ENCODE measurements at places on chromosomes 7 and 10.

DNA sequence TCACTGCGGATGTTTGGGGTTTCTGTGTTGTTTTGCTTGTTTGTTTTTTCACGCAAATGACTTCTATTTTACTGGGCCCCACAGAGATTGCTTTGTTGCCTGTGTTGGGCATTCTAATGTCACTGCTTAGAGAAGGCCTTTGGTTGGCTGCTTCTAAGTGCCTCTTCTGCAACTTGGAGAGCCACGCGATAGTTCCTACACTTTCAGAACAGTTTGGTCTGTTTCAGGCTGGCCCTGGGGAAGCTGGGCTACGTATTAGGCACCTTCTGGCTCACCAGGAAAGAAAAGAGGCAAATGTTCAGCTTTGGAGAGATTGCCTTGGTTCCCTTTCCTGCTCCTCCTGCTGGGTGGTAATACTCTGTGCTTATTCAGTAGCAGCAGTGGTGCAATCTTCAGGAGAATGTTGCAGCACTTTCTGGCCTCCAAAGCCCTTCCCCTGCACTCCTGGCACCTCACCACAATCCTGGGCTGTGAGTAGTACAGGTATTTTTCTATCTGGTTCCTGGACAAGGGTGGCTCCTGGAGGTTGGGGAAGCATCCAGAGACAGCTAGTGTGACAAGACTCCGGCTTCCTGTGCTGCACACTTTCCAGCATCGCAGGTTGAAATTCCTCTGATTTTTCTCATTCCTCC is 1.2 kb downstream of the ANTXRL start:
- no peak for DNase-seq

DNA sequence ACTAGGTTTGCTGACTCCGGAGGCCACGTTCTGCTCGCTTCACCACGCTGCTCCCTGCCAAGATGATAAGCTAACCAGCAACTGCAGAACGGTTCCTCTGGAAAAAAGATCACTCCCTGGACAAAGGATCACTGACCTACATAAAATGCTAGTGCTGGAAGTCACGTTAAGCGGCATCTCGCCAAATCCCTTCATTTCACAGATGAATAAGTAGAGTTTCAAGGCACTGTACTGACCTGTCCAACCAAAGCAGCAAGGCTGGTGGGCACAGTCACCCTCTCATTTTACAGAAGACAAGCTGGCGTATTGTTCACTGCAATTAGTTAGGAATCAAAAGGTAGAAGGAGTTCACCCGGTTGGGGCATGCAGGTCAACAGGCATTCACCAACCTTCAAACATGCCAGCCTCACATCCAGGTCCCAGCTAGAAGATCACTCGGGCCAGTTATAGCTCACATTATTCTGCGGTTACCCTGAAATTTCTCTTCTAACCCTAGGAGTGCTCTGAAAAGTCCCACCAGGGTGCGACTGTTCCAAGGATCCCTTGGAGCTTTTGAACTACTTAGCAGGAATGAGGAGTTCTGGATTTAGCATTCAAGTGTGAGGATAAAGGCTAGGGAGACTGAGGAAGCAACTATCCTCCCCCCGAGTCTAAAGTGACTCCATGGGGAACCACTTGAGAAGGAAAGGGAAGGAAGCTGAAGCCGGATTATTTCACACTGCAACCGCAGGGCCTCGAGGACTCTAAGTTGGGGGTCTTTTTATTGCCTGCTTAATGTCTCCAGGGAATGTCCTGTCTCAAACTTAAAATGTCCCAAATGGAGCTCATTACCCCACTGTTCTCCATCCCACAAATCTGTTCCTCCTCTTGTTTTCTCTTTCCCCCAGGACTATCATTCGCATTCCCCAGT is 32.8 kb downstream of the HIPK2 start:
- DNase-seq: no peak

DNA sequence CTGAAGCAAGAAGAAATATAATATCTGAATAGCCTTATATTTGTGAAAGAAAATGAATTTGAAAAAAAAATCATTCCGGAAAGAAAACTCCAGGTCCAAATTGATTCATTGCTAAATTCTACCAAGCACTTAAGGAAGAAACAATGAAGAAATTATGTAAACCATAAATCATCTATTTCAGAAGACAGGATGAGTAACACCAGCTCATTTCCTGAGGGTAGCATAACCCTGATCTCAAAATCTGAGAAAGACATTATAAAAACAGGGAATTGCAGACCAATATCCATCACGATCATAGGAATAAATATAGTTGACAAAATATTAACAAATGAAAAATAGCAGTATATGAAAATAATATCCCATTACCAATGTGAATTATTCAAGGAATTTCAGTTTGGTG is 70.1 kb upstream of the RAB18 start:
- no peak for DNase-seq

DNA sequence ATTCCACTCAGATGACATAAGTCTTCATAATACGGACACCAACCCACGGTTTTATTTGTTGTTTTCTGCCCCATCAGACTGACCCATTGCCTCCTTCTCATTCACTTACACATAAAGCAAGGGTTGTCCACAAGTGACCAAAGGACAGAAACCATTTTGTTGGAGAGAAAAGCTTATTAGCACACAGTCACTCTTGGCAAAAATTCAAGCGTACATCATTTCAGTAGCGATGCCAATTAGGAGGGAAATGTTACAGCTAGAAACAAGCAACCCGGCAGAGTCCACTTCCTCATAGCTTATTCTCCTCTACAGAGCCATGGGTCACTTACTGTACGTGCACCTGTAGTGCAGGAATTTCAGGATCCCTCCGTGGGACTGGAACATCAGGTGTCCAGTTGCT is 23.0 kb downstream of the ABLIM1 start:
- no peak for DNase-seq

DNA sequence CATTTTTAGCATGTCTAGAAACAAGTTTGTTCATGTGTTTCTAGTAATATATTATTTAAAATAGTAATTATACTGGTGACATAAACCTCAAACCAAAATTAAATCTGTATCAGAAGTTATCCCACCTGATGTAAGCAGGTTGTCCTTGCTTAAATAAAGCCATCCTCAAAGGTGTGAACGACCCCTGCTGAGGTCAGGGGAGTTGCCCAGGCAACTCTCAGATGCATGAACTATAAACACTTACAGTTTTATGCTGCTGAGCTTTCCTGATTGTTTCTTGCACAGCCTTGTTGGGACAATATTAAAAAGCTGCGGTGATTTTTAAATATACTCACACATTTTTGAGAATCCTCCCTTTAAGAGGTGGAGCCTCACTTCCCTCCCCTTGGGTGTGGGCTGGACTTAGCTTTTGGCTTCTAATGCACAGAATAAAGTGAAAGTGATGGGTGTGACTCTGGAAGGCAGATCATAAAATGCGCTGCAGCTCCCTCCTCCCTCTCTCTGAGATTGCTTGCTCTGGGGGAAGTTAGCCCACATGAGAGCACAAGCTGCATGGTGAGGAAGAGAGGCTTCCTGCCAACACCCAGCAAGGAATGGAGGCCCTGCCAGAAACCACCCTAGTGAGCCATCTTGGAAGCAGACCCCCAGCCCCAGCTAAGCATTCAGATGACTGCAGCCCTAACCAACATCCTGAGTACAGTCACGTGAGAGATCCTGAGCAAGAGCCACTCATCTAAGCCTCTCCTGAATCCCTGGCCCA is 152.7 kb downstream of the SKIDA1 start:
- DNase-seq: no peak

GRCh38 chr10:123380491-123381085 is 226.4 kb downstream of the BUB3 start:
- no peak for DNase-seq

DNA sequence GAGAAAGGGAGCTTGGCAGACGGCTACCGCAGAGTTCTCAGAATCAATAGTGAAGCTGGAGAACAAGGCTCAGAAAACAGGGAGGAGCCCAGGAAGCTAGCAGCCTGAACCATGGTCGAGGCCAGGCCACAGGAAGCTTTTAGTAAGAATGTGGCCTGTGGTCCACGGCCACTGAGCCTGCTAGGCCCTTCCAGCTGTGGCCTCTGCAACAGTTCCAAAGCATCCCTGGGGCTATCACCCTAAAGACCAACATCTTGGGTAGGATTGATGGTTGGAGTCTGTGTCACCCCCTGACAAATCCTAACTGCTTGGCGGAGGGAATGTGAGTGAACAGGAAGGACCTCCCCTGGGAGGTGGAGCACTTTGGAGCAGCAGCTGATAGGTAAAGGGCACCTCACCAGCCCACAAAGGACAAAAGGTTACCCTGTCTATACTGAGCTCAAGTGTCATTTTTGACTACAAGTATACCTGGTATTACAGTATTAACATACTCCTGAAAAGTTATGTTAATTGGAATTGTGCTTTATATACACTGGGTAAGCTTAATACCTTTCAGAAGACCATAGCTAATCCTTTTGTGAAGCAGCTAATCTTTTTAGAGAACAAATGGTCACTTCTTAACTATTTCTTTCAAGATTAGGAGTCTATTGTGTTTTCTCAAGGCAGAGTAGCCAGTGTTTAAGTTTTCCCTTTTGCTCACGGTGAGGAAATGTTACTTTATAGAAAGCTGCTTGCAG is 18.7 kb downstream of the PTPRE start:
- no peak for DNase-seq

DNA sequence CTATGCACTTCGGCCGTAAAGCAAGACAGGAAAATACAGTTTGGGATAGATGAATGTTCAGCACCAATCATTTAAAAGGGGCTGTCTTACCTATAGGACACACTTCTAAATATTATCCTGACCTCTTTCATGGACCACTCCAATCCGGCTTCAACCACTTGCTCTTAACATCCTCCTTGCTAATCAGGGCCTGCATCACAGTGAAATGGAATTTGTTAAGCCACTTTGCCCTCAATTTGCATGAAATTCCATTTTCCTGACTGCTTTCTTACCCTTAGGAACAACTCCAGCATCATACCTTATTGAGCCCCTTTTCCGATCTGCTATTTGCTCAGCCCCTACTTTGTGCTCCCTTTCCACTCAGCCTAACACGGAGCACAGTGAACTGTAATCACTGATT is 667.3 kb downstream of the PHTF2 start:
- no peak for DNase-seq

GRCh38 chr7:112422842-112423496 is 27.3 kb upstream of the IFRD1 start:
- DNase-seq: no peak

DNA sequence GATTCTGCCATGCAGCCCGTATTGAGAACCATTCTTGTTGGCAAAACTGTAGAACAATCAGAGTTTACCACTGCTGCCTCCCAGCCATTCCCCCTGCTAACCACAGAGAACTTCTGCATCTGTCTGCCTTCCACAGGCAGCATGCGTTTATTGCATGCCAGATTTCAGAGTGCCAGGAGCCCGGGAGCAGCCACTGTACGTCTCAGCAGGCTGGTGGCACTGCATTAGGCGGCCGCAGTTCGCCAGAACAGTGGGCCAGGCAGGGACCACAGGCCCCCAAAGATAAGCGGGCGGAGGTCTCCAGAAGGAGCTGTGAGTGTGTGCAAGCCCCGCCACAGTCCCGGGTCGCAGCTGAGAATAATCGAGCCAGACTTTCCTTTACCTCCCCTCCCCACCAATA is 31.8 kb downstream of the ZNF467 start:
- no peak for DNase-seq

GRCh38 chr10:88318803-88319202 is 264.3 kb downstream of the RNLS start:
- DNase-seq: no peak

GRCh38 chr10:6892864-6893263 is 312.8 kb upstream of the PRKCQ start:
- no peak for DNase-seq

DNA sequence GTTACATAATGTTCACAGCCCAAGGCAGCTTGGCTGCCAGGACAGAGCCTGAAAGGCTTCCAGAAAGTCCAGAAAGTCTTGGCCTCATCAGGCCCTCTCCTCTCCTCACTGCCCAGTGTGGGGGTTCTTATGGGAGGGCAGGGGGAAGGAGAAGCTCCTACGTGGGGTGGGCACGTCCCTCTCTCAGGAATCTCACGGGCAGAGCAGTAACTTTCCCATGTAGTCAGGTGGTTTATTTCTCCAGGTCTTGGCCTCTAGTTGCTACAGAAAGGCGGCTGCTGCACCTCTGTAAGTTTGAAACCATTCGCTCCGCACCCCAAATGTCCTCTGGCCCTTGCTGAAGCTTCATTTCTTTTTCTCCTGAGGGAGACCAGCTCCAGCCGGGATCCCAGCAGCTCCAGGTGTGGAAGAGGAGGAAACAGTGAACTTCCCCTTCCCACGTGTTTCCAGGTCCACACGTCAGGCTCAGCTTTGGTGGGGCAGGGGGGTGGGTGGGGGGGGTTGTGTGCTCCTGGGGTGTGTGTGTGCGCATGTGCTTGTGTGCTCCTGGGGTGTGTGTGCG is 320.3 kb downstream of the WDR37 start:
- DNase-seq: no peak

DNA sequence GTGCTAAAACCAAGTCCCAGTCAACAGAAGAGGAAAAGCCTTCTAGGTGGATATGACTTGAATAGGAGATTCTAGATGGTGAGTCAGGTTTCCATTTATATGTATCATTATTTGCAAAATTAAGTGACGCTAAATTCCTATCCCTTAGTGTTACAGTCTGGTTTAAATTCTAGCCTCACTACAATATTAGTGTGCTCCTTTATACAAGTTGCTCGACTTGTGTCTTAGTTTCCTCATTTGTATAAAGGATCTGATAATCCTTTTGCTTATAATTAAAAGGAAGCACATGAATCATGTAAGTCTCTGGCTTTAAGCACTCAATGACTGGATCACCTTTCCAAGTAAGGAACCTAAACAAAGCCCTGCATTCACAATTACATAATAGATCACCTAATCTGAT is 105.7 kb downstream of the SVOPL start:
- DNase-seq: no peak

DNA sequence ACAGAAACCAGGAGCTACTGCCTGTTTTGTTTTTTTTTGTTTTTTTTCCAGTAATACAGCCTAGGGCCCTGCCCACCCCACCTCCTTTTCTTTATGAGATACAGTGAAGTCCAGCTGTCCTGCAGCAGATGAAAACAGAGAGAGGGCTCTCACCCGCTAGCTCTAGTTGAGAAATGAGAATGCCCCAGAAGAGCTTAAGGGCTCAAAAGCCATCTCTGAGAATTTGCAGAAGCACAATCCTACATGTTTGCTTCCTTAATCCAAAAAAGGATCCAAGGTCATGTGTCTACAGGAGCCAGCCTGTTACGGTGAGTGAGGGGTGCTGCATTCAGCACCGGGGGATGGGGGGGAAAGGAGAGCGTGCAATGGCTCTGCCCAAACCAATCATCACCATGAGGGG is 122.7 kb downstream of the KCNMA1 start:
- DNase-seq: no peak
